ELF-1 (cell line): ENCODE measurements at places on chromosomes 5 and 9.

DNA sequence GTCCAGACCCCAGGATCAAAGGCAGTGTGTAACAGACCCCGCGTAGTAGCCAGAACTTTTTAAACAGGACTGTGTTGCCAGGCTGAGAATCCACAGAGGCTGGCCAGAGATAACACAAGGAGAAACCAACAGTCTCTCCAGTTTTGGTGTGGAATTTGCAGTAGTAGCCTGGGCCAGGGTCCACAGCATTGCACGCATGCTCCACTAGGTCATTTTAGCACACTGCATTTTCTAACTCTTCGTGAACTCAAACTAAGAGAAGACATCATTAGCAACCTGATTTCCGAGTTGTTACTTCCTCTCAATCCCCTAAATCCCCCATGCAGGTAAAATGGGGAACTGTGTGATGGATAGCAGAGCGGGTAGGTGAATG lies 119.6 kb downstream of the BOD1 start:
- DNase-seq = peak; percentile 42

- DNase-seq = no peak
Measured at GRCh38 chr9:137984005-137984404, 106.4 kb downstream of the CACNA1B start.

DNA sequence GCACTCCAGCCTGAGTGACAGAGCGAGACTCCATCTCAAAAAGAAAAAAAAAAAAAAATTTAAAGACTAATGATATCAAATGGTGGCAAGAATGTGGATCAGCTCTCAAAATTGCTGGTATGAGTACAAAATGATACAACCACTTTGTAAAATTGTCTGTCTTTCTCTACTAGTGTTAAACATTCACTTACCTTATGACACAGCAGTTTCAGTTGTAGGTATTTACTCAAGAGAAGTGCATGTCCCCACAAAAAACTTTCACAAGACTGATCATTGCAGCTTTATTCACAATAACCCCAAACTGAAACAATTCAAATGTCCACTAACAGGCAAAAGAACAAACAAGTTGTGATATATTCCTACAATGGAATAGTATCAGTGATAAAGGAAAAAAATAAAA lies 14.7 kb upstream of the CETN3 start:
- no peak for DNase-seq

- peak; percentile 58 for DNase-seq
Measured at GRCh38 chr9:38707885-38708637, 11.9 kb downstream of the FAM240B start.

- DNase-seq = no peak
Measured at GRCh38 chr5:136242136-136242535, 49.2 kb upstream of the SMIM32 start.

- peak; percentile 30 for DNase-seq
Measured at GRCh38 chr5:33008751-33009418, 297.8 kb downstream of the NPR3 start.

DNA sequence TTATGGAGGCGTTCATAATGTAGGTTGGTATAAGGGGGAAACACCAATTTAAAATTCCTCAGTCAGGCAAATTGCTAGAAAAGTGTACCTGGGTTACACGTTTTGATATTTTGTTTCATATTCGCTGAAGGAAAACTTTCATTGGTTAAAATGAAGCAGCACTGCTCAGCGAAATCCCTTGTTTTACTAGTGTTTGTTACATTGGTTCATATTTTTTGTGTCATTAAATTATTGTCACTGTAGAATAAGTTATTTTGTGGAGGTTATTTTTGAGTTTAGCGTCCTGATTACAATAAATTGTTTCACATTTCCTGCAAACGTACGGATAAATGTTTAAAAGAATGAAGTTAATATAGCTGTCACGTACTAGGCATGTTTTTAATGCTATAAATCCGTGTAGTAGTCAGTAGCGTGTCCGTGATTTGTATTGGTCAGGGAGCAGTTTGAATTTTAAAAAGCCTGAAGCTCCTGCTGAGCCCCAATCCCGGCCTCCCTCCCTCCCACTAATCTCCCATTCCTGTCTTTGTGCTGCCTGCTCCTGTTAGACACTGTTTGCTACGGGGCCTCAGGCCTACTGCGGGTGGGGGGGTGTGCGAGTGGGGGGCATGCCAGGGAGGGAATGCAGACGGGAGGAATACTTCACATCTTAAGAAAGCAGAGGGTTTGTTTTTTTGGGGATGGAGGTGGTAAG lies 2.0 kb downstream of the NIPBL start:
- peak; percentile 89 for DNase-seq

DNA sequence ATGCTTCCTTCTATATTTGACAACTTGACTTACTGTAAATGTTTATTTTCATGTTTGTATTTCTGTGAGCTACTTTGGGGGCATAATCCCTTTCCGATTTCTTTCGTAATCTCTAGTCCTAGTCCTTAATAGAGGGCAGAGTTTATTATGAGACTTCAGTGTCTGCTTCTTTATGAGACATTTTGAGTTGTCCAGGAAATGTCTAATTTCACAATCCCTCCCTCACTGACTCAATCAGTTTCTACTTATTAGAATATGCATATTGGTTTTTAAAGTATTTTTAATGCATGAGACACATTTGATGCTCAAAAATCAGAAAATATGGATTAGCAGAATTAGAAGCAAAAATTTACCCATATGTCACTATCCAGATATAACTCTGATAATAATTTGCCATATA lies 160.9 kb downstream of the FOCAD start:
- no peak for DNase-seq

DNA sequence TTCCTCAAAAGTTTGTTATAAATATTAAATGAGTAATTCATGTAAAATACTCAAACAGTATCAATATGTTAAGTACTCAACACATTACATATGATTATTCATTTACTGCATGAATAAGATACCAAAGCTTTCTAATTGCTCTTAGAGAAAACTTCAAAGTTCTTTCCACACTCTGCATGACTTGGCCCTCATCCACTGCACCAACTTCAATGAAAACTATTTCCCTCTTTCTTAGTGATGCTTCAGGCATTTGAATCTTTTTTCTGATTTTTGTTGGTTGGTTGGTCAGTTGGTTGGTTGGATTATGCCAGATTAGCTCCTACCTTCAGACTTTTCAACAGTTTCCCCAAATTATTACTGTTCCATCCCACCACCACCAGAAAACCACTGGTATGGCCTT lies 314.7 kb upstream of the RGMB start:
- DNase-seq = no peak

GRCh38 chr5:546376-546908 lies 22.2 kb upstream of the SLC9A3 start:
- DNase-seq = no peak

DNA sequence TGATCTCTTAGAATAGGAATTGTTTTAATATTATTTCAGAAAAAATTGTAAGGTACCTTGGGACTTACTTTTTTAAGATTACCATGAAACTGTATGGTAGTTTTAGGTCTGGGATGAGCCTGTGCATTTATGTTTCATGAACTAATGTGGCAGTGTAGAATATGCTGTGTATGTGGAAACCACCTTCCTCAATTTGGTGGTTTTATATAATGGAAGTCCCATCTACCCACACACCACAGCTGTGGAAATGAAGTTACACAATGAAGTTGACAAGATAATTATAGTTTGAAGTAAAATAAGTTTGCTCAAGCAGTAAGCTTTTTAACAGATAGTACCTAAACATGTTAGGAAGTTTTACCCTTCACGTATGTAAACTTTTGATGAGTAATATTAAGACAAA lies 24.4 kb downstream of the WDR36 start:
- DNase-seq = no peak

- no peak for DNase-seq
Measured at GRCh38 chr5:106894964-106895363, 775.8 kb downstream of the EFNA5 start.

DNA sequence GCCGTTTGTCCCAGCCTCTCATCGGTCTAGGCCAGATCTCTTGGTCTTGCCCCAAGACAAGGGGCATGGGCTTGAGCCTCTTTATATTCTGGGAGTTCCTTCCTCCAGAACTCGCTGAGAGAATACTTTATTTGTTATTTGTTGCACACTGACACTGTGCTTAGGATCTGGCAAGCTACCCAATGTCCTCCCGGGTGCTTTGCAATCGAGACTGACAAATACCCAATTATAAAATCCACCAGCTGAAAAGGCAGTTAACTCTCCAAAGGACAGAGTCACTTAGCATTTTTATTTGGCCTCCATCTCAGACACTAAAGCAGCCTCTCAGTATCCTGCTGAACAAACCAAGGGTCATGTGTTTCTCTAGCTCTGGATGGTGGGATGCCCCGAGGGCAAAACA lies 500.2 kb upstream of the DAP start:
- no peak for DNase-seq

- DNase-seq = no peak
Measured at GRCh38 chr5:72559866-72560766, 52.9 kb upstream of the ZNF366 start.

DNA sequence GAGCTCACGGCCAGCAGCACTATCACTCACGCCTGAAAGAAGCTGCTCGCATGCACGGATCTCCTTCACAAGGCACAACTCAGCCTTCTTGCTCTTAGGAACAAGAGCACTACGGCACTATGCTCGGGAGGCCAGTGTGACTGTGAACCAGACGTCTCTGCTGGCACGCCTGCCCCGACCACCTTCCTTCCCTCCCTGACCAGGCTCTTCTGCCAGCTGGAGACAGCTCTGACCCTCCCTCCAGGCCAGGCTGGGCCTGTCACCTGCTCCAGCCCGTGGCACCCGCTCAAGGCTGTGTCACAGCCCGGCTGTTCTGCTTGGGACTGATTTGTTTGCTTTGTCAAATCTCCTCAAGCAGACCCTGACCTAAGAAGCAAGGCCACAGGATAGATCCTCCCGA lies 7.0 kb downstream of the TBC1D9B start:
- no peak for DNase-seq

DNA sequence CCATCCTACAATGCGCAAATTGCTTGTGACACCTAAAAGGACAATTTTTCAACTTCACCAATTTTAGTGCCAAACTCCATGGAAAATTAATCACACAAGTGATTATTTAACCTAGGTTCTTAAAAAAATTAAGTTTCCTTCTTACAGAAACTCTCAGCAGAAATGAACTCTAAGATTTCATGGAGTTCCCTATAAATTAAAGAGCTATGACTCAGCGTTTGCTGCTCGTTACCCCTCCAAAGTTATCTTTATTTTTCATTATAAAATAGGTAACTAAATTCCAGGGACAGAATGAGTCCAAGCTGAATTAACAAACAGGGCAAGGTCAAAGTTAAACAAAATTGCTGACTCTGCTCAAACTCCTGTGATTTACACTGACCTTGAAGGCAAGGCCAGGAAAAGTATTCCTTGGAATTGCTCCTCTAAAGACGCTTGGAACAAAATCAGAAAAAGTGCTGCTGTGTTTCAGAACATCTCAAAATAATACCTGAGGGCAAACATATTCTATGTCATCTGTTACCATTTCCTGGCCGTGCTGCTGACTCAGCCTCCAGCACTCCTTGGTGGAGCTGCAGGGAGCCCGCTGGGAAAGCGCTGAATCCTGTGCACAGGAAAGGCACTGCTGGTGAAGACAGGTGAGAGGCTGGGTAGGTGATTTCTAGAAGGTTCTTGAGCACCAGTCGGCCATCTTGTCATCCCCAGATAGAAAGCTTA lies 2.5 kb upstream of the CMBL start:
- DNase-seq = peak; percentile 34

- no peak for DNase-seq
Measured at GRCh38 chr5:53151713-53152458, 42.3 kb upstream of the MOCS2 start.

- no peak for DNase-seq
Measured at GRCh38 chr5:68659881-68660280, 433.9 kb upstream of the SLC30A5 start.

GRCh38 chr5:137147346-137147745 lies 351.8 kb downstream of the SPOCK1 start:
- no peak for DNase-seq

DNA sequence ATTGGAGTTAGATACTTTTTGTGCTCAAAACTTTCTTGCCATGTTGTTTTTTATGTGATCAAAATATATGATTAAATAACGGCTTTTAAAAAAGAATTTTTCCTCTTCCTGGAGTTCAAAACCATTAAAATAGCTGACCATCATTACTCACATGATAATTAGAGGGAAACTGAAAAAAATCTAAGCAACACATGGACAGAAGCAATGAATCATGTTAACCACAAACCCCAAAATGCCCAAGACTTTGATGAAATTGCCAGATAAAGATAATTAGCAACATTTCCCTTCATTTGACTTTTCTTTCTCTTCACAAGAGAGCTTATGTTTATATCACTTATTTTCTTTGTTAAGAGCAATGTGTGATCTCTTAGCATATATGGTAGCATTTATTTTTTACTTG lies 1294.2 kb downstream of the EFNA5 start:
- no peak for DNase-seq
